GOT3 (cell line): ENCODE measurements at places on chromosomes 2 and 18.

GRCh38 chr2:149931486-149931885 is 343.9 kb upstream of the MMADHC start:
- DNase-seq, result no peak

DNA sequence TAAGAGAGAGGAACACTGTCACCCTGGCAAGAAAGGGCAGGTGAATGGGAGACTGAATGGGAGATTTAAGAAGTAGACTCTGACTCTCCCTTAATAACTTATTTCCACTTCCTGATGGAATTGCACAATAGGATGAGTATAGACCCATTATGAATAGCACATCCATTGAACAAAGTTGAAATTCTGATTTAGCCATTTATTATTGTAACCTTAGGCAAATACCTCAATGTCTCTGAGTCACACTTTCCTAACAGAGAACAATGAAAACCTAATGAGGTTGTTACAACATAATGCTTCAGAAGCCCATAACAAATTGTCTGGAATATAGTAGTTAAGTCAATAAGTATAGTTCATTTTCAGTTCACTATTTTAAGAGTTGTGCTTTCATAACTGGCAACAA is 78.9 kb downstream of the NRXN1 start:
- DNase-seq, result no peak

DNA sequence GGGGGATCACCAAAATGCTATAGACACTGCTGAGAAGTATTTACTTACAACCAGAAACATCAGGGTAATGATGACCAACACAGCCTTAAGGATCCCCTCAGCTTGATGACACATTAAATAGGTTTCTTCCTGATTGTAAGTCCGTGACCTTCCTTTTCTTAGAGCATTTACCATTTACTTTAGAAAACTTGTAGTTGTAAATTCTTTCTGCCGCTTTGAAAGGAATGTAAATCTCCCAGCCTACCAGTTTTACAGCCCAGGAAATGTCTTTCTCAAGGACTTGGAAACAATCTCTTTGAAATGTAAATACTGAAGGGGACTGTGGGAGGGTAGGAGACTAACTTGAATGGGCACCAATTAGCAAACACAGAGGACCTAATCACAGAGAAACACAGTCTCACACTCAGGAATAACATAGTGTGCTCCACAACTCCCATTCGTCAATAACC is 278.6 kb downstream of the DSC3 start:
- no peak for DNase-seq

GRCh38 chr2:164954954-164955701 is at the start of gene SLC38A11:
SLC38A11 (minus strand) TSS chr2:164955525; CDS start chr2:164955247, 278 bp downstream.
- DNase-seq, result no peak

- no peak for DNase-seq
These were observed 1.0 kb downstream of the TEX51 start for GRCh38 chr2:126899616-126900185.

DNA sequence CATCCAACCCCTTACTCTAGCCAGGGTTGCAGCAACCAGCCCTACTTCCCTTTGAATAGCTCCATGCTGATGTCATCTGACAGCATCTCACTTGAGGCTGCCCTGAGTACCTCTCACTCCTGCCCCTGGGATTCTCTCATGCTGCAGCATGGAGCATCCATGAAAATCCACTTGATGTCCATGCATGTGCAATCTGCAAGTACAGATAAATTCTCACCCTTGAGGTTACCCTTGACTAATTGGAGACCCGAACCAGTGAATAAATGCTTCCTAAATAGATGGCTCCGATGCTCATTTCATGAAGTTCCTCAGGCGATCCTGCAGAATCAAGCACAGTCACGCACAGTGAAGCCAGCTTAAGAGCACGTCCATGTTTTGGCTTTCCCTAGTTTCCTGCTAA is 298.3 kb downstream of the RBM43 start:
- DNase-seq, result no peak

GRCh38 chr18:48002933-48003365 is 72.5 kb upstream of the SMAD2 start:
- DNase-seq, result peak; percentile 49

- DNase-seq, result no peak
These were observed 99.0 kb downstream of the CPS1 start for GRCh38 chr2:210655229-210655975.

DNA sequence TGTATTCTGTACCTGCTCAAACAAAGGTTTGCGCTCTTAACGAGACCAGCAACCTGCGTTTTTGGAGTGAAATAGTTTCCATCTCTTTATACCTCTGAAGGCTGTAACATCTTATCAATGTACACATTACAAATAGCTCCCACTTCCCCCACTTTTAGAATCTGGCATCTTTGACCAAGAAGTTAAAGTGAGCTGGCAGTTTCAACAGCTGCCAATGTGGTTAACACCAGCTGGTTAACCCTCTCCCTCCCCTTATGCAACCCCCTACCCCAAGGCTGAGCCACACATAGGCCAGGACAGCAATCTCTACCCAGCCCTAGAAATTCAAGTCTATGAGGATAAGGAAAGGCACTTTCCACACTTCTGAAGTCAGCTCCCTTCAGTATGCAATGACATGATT is 2.2 kb upstream of the SERTAD2 start:
- DNase-seq, result no peak

- DNase-seq, result no peak
These were observed 51.0 kb downstream of the ACOXL start for GRCh38 chr2:110783196-110783873.

DNA sequence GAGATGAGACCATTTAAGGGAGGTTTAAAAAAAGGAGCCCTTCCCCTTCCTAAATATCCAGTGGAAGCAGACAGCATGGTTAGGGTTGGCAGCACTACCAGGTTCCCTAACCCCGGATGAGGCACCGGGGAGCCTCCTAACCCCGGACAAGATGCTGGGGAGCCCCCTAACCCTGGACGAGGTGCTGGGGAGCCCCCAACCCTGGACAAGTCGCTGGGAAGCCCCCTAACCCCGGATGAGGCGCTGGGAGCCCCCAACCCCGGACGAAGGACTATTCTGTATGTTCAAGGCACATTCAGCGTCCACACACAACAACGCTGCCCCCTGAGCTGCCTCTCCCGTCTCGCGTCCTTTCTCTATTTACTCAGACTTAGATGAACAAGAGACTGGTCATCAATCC is 51.9 kb downstream of the ANKMY1 start:
- DNase-seq, result no peak

DNA sequence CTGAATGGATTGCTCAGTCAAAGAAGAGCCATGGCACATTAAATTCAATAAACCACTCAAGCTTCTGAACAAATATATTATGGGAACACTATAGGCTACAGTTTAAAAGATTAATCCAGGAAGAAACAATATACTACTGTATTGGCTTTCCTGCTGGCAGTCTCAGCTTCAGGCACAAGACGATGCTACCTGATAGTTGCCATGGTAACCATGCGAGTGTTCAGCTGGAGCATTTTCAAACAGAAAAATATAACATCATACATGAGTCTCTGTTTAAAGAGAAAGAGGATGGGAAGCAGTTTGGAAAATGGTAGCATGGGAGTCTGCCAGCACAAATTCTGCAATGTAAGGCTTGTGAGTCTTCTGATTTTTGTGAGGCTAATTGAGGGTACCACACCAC is 65.9 kb upstream of the CPO start:
- DNase-seq, result no peak
